Right cardiac atrium (tissue), 5 donors: ENCODE measurements at places on chromosomes 13 and 19. TPM values are rescaled to one million over a fixed set of nuclear protein-coding genes. Genes with fewer than 3 reads are reported as not detected.

The SIGLEC5 gene
- not detected for polyA plus RNA-seq

The MEDAG gene
- 7.3 TPM for polyA plus RNA-seq

The PLVAP gene
- polyA plus RNA-seq = 81.7 TPM

The UBE2L5 gene
- not detected for polyA plus RNA-seq

The CGB3 gene
- polyA plus RNA-seq = not detected

The URI1 gene
- 19.1 TPM for polyA plus RNA-seq

The ZNF100 gene
- polyA plus RNA-seq = 1.7 TPM

The ZNF600 gene
- 2.4 TPM for polyA plus RNA-seq

The CNN1 gene
- 298 TPM for polyA plus RNA-seq

The TEX29 gene
- 0.25 TPM for polyA plus RNA-seq

The RFPL4AL1 gene
- polyA plus RNA-seq = not detected

The JUNB gene
- polyA plus RNA-seq = 156 TPM

The OVOL3 gene
- not detected for polyA plus RNA-seq

The ALKBH6 gene
- polyA plus RNA-seq = 18.0 TPM

The FOSB gene
- 57.8 TPM for polyA plus RNA-seq

The CGB8 gene
- polyA plus RNA-seq = not detected

The ADAMTSL5 gene
- polyA plus RNA-seq = 10.9 TPM

The PGLYRP2 gene
- not detected for polyA plus RNA-seq

The SIGLEC8 gene
- polyA plus RNA-seq = not detected

The ELF1 gene
- 16.6 TPM for polyA plus RNA-seq

The KLK11 gene
- 0.14 TPM for polyA plus RNA-seq

The CILP2 gene
- polyA plus RNA-seq = 0.05 TPM

The WDR87 gene
- not detected for polyA plus RNA-seq

The ZNF417 gene
- polyA plus RNA-seq = 4.6 TPM

The IGFL1 gene
- polyA plus RNA-seq = not detected

The CUL4A gene
- 53.1 TPM for polyA plus RNA-seq

The FXYD1 gene
- polyA plus RNA-seq = 289 TPM

The APC2 gene
- polyA plus RNA-seq = 0.61 TPM
